ENCODE measurements at places on chromosomes 11 and 22. TPM values are rescaled to one million over a fixed set of nuclear protein-coding genes. Genes with fewer than 3 reads are reported as not detected.

Gene RAB36
- 0.24 TPM for total RNA-seq

Gene SLC22A12
- total RNA-seq: 0.74 TPM

Gene CHADL
- total RNA-seq: 0.87 TPM

Gene C11orf86
- total RNA-seq: not detected

DNA sequence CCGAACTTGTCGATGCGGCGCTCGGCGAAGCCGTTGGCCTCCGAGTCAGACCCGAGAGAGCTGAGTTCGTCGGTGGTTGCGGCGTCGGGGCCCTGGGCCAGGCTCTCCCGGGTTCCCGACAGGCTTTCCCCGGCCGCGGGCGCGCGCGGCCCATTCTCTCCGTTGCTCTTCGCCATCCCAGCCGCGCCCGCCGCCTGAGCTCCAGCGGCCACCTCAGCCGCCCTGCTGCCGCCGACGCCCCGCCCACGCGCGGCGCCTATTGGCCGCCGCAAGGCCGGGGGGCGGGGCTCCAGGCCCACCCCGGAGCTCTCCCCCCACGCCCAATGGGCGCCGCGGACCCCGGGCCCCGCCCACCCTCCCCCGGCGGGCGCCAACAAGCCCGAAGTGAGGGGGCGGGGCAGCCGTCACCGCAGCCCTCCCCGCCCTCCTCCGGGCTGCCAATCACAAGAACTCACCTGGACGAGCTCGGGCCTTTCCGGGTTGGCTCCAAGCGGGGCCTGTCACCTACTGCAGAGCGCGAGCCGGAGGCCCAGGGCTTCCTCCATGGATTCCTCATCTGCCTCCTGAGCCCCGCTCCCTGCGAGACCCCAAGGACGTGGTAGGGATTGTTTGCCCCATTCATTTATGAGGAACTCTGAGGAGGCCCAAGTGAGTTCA is at the start of gene TBC1D10A:
Gene TBC1D10A, minus strand, starts transcription at position 236 of the 657 bp plus-strand sequence. Its CDS starts 60 bp downstream, at position 176.
- DNase-seq: peak; percentile 95

- DNase-seq: no peak
These were observed 89.5 kb upstream of the DBX1 start for GRCh38 chr11:20249796-20250195.

- DNase-seq: no peak
These were observed 134.8 kb upstream of the DDI1 start for GRCh38 chr11:103901656-103902055.

- no peak for DNase-seq
These were observed 16.5 kb upstream of the SHISAL1 start for GRCh38 chr22:44329179-44329796.

DNA sequence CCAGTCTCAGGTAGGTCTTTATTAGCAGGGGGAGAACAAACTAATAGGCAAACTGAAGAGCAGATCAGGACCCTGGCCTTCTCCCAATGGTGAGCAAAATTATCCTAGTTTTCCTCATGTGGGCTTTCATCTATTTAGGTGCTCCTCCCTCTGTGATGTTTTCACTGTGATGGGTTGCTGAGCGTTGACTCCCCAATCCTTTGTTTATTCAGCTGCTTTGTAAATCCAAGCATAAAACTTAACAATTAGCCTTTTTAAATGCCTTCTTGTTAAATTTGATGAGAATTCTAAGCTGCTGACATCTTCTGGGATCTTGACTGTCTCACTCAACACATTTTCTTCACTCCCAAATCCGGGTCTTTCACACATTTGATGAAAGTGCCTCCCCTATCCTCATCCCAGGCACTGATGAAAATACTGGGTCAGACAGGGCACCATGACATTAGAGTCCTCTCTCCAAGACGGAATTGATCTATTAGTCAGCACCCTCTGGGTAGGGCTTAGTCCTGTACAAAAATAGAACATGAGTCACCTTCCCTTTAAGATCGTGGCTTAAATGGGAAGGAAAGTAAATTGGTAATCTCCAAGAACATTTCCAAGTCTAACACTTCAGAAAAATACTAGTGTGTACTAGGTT is 199.3 kb upstream of the ISX start:
- no peak for DNase-seq

DNA sequence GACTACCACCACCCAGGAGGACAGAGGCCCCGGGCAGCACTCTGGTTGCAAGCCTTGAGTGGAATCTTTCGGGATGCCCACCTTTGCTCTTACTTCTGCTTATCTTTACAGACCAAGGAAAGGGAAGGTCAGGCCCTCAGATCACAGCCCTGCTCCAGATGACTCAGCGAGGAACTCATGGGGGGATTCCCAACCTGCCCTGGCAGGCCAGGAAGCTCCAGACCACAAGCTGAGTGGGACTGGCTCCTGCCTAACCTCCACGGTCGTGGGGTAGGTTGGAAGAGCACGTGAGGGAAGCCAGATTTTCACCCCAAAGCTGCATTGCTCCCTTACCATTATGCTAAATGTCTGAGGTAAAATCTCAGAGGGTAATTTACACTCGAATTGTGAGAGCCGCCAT is 11.8 kb downstream of the TBC1D10A start:
- no peak for DNase-seq

DNA sequence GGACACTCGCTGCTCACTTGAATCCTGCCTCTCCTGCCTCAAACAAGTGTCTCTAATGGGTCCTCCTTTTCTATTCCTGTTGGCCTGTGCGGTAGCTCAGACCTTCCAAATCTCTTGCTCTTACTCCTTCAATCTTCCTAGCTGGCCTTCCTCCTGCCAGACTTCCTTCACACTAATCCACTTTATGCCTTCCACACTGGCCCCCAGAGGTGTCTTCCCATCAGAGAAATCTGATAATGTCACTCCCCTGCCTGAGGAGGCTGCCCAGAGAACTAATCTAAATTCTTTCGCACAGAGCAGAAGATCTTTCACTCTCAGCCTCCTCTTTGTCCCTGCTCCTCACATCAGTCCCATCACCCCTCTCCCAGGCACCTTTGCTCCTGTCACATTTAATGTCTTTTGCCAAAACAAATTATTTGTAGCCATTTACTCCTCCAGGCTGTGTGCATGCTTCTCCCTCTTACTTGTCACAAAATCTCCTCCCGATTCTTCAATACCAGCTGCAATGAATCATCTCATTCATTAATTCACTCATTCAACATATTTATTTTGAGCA is 175.7 kb downstream of the MAML2 start:
- DNase-seq: no peak

DNA sequence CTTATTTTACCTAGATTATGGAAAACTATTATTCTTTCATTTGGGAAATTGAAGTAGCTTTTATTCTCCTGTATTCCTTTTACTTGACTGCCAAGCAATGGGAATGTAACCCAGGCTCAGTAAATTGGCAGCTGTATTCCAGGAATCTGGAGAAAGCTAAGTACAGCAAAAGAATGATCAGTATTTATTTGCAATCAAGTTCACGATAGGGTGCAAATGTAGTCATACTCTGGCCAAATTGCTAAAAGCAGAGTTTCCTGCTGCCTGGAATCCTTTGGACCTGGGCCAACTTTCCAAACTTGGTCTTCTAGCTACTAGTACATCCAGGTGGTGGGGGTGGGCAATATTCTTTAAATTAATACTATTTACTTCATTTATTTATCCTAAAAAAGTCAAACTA is 286.0 kb upstream of the CTSC start:
- peak; percentile 39 for DNase-seq

DNA sequence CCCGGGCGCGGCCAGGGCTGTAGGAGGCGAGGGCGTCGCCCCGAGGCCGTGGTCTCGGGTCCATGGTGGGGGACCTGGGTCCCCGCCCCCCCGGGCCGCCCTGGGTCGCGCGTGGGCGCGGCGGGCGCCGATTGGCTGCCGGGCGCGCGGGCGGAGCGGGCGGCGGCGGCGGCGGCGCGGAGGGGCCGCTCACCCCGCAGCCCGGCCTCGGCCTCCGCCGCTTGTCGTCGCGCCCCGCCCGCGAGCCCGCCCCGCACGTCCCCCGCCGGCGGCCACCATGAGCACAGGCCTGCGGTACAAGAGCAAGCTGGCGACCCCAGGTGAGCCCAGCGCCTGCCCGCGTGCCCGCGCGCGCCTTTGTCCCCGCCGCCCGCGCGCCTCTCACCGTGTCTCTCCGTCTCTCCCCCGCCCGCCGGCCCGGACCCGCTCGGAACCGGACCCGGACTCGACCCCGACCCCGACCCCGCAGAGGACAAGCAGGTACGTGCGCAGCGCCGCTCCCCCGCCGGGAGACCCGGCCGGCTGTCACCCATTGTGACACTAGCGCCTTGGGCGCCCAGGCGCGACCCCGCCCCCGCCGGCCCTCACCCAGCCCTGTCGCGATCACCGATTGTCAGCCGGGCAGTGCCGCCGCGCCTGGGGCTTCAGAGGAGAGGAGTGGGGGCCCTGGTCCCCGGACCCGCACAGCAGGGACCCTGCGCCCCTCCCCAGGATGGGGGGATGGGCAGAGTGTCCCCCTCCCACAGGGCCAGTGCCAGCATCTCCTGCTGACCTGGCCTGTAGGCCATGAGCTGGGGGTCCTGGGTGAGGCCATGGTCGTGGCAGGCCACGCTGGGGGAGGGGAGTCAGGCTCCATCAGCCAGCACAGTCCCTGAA is at the start of gene SEPTIN5:
Gene SEPTIN5, plus strand, starts transcription at position 192 of the 876 bp plus-strand sequence. Its CDS starts 86 bp downstream, at position 278.
- DNase-seq: no peak

GRCh38 chr22:32052936-32053791 is 10.1 kb downstream of the SLC5A1 start:
- no peak for DNase-seq

GRCh38 chr11:4086575-4087353 is 7.8 kb upstream of the RRM1 start:
- no peak for DNase-seq

DNA sequence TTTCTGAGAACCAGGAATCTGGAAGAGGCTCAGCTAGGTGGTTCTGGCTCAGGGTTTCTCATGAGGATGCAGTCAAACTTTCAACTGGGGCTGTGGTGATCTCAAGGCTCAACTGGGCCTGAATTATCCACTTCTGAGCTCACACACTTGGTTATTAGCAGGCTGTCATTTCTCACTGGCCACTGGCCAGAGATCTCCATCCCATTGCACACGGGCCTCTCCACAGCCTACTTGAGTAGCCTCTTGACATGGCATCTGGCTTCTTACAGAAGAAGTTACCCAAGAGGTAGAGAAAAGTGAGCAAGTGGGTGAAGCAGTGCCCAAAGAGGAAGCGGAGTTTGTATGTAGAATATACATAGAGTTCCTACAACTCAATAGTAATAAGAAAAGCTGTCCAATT is 16.0 kb downstream of the CALCA start:
- DNase-seq: no peak

DNA sequence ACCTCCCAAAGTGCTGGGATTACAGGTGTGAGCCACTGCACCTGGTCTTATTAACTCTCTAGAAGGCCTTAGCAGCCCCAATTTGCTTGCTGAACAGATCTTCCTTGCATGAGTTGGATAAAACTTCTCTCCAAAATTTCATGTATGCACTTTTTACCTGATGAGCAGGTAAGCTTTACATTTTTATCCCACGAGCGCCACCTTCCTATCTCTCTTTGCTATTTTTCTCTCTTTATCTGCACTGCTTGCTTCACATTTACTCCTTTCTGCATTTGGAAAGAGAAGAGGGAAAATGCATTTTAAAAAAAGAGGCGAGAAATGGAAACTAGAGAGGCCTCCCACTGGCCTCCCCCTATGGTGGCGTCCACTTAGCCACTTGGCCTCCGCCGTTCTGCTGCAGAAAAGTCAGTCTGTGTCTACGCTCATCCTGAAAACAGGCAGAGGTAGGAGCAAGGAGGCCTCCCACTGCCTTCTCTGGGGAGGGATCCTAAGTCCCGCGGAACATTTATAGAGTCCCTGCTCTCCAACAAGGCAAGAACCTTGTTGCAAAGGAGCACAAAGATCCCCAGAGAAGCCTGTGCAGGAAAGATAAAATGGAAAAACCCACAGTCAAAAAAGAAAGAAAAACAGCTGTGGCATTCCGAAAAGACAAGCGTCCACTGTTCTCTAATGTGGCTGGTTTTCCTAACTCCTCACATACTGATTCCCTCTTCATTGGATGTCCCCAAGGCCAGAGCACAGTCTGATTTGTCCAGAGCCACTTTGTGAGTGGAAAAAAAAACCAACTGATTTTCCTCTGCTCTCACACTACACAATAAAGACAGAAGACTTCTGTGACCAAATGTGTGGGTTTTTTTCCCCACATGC is 62.2 kb upstream of the INCENP start:
- no peak for DNase-seq

DNA sequence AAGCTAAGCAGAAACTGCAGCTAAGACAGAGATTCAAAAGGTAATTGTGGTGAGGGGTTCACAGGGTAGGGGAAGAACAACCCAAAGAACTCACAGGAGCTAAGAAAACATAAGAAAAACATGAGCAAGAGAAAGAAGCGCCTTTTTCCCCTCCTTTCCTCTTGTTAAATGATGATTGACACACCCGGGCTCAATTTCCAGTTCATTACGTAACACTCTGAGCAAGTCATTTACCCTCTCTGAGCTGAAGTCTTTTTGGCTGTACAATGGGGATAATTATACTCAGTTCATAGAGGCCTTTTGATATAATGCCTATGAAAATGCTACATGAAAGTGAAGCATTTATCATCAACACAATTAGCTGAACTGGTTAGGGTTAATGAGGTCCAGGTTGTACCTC is 17.2 kb downstream of the LRP4 start:
- DNase-seq: no peak

DNA sequence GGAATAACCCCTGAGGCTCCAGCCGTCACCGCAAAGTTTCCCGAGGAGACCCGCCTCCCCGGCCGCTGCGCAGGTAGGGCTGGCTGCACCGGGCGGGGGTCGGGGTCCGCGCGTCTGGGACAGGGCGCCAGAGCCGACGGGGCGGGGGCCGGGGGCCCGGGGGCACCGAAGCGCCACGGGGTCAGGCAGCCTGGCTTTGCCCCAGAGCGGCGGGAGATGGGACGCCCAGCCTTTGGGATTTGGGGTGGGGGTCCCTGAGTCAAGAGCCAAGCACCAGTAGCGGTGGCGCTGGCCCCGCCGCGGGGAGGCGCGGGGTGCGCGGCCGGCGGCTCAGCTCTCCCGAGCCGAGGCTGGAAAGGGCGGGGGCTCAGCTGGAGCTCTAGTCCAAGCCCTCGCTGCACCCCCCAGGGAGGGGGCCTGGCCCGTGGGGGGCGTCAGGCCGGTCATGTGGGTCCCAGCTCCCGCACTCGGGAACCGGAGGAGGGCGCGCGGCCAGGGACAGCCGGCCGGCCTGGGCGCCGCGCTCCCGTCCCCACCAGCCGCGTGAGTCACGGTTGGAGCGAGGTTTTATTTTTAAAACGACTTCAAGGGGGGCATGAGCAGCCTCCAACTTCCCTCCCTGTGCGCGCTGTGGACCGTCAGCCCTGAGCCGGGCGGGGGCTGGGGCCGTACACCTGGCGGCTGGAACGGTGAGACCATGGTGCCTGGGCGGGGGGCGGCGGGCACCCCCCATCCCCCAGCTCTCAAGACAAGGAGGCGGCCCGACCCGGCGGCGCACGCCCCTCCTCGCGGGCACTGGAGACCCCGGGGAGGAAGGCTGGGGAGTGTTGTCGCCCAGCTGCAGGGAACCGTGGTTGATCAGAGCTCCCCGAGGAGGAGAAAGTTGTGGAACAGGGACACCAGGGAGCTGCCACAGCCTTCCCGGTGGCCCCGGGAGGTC is 626 bp downstream of the FLRT1 start:
- DNase-seq: no peak

- peak; percentile 60 for DNase-seq
These were observed at the start of gene PRSS23 for GRCh38 chr11:86800076-86800959. Gene PRSS23 (plus strand): TSS chr11:86800542. CDS start chr11:86807644, 7,102 bp downstream.

- DNase-seq: no peak
These were observed 375.3 kb downstream of the DYNC2H1 start for GRCh38 chr11:103484545-103484944.

- no peak for DNase-seq
These were observed 69.9 kb upstream of the CHRM4 start for GRCh38 chr11:46461461-46461927.

- no peak for DNase-seq
These were observed 44.4 kb downstream of the ARRB1 start for GRCh38 chr11:75307058-75307457.

GRCh38 chr11:44817207-44817949 is 90.6 kb downstream of the TSPAN18 start:
- DNase-seq: no peak

- DNase-seq: no peak
These were observed 78.9 kb upstream of the THY1 start for GRCh38 chr11:119501777-119502405.

All from right lobe of liver (tissue), 6 donors.